GM18507 (cell line): ENCODE measurements at places on chromosomes 2 and 18.

- DNase-seq, result no peak
These were observed 53.2 kb upstream of the CCDC85A start for GRCh38 chr2:56130463-56131070.

- no peak for DNase-seq
These were observed 6.3 kb upstream of the NOSTRIN start for GRCh38 chr2:168796090-168796577.

DNA sequence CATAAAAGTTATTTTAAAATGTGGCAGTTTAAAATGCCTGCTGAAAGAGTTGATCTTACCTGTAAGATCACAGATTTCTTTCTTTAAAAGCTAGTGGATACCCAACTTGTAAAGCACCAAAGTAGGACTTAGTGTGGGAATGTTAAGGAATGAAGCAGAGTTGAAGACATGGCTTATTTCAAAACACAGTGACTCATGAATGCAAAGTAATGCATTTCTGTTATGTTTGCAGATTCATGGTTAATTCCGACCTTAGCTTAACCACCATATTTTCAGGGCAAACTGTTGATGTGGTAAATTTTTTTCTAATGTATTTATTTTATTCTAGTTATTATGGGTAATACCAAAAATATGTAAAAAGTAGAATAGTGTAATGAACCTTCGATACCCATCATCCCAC lies 206.8 kb upstream of the FOSL2 start:
- DNase-seq, result no peak

DNA sequence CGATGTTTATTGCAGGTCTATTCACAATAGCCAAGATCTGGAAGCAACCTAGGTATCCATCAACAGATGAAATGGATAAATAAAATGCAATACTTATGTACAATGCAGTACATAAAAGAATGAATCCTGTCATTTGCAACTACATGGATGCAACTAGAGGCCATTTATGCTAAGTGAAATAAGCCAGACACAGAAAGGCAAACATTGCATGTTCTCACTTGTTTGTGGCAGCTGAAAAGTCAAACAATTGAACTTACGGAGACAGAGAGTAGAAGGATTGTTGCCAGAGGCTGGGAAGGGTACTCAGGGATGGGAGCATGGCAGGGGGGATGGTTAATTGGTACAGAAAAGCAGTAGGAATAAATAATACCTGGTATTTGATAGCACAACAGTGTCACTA lies 563.9 kb downstream of the TMX3 start:
- DNase-seq, result no peak

- DNase-seq, result no peak
These were observed 209.5 kb downstream of the PIK3C3 start for GRCh38 chr18:42164556-42164955.

DNA sequence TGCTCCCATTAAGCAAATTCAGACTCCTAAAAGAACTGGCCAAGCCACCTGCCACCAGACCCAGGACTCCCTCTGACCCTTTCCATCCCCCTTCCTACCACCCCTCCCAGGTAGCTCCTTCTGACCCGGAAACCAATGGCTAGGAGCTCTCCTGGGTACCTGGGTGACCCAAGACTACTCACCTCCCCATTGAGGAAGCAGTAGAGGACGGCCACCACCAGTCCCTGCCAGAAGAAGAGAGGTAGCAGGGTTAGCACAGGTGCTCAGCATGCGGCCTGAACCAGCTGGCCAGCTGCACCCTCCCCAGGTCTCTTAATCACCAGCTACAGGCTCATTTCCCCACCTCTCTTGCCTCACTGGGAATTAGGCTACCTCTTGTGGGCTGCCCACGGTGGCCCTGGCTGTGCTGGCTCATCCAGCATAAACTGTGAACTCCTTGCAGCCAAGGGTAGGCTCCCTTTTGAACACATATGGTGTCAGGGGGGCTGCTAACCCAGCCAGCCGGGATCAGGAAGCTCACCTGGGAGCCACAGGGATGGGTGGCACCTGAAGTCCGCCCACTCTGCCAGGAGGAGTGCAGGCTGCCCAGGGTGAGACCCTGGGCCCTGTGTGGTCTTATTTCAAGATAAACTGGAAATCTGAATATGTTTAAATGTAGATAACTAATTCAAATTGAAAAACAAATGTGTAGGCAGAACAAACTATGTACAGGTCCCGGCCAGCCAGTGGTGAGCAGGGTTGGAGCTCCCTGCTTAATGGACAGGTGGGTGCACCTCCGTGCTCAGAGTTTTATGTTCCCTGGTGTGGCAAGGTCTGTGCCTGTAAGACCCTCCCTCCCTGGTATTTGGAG lies 9.9 kb downstream of the TMEM37 start:
- DNase-seq, result no peak

DNA sequence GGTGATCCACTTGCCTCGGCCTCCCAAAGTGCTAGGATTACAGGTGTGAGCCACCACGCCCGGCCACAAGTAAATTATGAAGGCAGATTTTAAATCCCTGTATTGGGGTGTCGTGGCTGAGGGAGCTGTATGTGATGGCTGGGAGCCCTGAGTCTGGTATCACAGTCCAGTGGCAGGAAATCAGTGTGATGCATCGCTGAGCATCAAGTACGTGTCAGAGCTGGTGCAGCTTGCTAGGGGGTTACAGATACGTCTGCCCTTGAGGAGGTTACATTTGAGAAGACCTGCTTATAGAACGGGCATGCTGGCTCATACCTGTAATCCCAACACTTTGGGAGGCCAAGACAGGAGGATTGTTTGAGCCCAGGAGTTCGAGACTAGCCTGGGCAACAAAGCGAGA lies 4.3 kb downstream of the ENOSF1 start:
- DNase-seq, result no peak

DNA sequence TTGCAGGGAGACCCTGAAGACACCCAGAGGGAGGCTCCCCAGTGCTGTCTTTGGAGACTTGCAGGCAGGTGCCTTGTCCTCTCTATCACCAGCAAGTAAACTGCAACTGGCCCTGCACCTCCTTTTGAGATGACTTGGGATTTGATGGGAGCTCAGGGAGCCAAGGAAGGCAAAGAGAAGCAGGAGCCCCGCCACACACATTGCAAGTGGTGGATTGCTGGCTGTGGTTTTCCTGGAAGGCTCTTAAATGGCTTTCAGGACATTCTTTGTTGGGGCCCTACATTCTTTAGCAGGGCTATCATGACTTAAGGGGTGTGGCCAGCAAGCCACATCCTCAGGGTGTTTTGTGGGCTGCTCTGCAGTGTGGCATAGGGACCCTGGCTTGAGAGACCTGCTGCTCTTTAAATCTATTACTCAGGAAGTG lies 39.9 kb upstream of the CDC42EP3 start:
- peak; percentile 11 for DNase-seq

- no peak for DNase-seq
These were observed 22.8 kb downstream of the CCNYL1 start for GRCh38 chr2:207734264-207734635.

DNA sequence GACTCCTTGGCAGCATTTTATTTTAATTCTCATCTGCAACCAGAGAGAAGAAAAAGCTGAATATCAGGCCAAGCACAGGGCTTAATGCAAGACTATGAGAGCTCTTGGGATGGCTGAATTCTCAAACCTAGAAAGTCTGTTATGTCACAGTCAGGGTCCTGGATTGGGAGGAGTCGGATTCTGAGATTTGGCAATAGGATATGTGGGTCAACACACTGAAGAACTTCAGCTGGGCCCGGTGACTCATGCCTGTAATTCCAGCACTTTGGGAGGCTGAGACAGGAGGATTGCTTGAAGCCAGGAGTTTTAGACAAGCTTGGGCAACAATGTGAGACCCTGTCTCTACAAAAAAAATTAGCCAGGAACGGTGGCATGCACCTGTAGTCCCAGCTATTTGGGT lies 102.4 kb downstream of the COL3A1 start:
- DNase-seq, result no peak

DNA sequence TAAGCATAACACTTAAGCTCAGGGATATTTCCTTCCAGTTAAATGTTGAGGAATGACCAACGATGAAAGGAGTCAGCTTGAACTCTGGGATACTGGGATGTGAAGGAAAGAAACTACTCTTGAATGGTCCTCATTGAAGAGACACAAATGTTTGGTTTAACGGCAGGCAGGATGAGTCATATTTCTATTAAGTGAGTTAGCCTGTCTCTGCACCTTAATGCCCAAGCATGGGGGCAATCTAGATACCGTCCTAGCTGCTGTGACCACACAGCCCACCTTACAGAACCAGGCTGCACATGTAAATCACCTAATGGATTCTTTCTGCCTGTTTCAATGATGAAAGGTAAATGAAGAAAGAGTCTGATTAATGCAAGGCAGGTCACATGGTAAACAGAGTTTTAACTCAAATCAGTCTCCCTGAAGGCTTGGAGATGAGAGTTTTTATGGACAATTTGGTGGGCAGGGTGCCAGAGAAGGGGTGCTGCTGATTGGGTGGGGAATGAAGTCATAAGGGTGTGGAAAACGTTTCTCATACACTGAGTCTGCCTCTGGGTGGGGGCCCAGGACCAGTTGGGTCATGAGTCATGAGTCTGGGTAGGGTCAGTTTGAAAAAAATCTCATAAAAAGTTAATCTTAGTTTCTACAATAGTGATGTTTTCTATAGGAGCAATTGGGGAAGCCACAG lies 144.6 kb upstream of the MMADHC start:
- no peak for DNase-seq

GRCh38 chr2:75561566-75562512 lies 1.1 kb upstream of the EVA1A start:
- DNase-seq, result no peak
